ENCODE measurements at places on chromosomes 12 and 14.

GRCh38 chr12:108238474-108238873 is 100.6 kb downstream of the CMKLR1 start:
- DNase-seq: no peak

DNA sequence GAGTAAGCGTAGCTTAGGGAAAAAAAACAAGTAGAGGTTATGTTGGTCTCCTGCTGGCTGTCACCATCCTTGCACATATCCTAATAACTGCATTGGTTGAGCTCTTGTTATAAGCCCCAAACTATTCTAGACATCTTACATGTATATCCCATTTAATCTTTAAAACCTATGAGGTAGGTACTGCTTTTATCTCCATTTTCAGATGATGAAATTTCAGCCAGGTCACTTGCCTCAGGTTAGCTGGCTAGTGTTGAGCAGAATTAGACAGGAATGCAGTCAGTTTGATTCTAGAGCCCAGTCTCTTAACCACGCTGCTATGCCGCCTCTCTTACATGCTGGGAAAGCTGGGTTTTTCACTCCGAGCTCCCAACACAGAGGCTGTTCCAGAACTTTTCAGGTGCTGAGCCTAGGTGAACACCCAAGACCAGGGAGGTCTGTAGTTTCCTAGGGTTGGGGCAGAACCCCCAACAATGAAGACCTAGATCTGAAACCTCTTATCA is 269.9 kb upstream of the RGS6 start:
- no peak for DNase-seq

DNA sequence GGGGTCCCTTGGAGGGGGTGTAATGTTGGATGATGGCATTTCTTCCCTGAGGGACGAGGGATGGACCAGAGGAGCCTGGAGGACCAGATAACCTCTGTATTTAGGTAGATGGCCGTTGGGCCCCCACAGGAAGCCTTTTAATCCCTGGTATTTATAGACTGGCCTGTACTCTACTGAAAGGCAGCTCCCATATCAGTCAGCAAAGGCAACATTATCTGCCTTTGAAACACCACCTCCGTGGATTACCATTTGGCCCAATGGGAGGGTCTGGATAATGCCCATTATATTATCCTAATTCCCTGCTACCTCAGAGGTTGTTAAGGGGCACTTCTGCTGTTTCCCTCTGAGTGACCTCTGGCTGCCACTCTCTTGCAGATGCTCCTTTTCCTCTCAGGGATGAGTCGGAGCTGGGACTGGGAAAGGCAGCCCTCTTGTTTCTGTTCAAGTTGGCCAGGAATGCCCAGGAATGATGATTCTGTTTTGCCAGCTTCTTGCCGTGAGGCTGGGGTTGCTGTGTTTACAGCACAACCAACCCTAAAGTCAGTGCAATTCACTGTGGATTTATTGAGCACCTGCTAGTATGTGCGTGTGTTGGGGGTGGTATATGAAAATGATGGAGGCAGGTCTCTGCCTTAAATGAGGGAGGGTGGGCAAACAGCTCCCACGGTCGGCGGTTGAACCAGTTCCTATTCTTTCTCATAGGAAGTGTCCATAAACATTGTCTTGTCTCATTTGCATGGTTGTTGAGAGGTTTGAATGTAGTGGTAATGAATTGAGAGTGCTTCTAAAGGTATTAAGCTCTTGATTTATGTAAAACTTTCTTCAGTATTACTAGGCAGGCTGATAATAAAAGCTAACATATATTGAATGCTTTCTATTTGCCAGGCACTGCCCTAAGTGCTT is 18.1 kb downstream of the SUSD6 start:
- no peak for DNase-seq

DNA sequence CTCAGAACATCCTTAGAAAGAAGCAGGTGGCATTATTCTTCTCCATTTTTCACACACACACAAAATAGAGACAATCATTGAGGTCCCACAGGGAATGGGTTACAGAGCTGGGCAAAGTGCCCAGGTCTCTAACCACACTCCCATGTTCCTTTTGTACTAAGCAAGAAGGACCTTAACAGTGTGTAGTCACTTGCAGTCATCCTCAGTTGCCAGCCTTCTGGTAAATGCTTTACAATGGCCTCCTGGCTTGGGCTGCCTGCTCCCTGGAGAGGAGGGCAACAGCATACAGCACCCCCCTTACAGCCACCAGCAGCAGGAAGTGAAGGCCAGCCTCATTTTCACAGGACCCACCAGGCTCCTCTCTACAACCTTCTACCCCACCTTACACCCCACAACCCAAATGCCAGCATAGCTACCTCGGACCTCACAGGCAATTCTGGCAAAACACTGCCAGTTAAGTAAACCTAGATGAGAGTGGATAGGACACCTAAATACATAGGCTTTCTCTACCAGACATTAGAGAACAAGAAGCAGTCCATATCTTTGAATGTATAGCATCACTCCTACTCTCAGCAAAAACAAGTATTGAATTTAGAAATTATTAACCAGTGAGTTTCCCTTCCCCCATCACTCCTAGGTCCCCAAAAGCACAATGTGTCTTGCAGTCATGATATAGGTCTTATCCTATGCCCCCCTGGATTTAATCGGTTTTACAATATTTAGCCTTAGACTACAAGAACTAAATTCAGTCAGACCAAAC is 88.1 kb downstream of the PPP2R5E start:
- DNase-seq: no peak

DNA sequence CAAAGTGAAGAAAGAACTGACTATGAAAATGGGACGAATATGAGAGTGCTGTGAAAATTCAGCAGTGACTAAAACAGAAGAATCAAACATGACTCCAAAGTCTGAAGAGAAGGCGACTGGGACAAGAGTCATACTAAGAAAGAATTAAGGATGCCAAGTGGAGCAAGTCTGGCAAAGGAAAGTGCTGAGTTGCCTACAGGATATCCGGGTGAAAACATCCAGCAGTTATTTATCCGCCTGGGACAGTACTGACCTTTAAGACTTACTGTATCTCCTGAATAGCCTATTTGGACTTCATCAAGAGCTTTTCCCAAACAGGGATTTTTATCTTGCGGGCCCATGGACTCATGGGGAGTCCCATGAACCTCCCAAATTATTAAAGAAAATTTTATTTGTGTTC is 41.1 kb downstream of the KICS2 start:
- no peak for DNase-seq

GRCh38 chr12:83641789-83642188 is 955.1 kb downstream of the TMTC2 start:
- DNase-seq: no peak

GRCh38 chr14:81453166-81453766 is 53.1 kb upstream of the STON2 start:
- DNase-seq: peak; percentile 23

GRCh38 chr12:117360222-117360550 is 1.2 kb downstream of the NOS1 start:
- no peak for DNase-seq

DNA sequence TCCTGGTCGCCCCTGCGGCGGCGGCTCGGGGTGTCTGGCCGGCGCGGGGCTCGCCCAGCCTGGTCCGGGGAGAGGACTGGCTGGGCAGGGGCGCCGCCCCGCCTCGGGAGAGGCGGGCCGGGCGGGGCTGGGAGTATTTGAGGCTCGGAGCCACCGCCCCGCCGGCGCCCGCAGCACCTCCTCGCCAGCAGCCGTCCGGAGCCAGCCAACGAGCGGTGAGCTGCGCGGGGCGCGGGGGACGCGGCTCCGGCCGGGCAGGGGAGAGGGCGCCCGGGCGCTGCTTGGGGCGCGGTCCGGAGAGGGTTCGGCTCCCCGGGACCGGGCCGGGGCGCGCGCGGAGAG is at the start of gene LGALS3:
Gene LGALS3, plus strand, starts transcription at position 167 of the 342 bp plus-strand sequence. CDS start 8,122 bp downstream, outside the sequence.
- no peak for DNase-seq

DNA sequence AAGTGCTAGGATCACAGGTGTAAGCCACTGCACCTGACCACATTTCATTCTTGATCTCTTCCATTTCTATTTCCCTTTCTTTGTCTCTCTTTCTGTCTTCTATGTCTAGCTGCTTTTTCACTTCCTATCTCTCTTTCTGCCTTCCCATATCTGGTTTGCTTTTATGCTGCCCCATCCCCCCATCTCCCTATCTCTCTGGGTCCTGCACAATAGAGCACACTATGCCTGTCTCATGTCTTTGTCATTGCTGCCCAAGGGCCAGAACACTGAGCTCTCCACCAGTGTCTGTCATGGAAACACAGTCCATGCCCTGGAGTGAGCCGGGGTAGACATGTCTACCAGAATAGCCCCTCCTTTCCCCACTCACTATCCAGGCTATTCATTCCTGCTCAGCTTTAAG is 12.3 kb upstream of the RARG start:
- DNase-seq: no peak

DNA sequence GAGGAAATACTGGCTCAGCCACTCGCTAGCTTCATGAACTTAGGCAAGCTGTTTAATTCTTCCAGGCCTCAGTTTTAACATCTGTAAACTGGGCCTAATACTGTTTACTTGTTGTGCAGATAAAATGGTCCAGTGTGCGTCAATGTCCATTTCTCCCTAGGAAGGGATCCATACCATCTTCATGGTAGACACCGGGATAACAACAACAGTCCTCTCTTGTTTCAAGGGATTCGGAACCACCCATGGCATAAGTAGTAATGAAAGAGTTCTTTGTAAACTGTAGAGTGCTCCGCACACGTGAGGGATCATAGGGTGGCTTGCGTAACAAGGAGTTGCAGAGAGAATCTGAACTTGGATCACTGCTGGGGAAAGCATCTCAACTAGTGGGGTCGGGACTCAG is 17.3 kb upstream of the CHGA start:
- DNase-seq: no peak

GRCh38 chr12:120261951-120262851 is 3.3 kb downstream of the PXN start:
- DNase-seq: no peak

DNA sequence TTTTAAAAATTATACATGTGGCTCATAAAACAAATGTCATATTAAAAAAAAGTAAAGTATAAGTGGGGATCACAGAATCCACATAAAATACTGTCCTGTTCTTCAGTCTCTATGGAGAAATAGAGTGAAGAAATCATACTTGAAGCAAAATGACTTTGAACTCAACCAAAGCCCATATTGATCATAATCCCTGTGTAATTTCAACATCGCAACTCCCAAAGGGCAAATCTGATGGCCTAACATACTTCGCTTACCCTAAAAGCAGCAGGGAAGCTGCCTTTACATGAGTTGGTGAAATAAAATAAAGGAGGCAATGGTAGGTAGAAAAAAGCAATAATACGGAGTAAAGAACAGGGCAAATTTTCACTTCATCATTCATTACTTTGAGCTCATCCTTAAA is 101.8 kb downstream of the CEP128 start:
- DNase-seq: no peak

- no peak for DNase-seq
These were observed 123.3 kb downstream of the KICS2 start for GRCh38 chr12:64098709-64099354.

GRCh38 chr12:64172143-64172970 is 49.7 kb downstream of the KICS2 start:
- DNase-seq: no peak

DNA sequence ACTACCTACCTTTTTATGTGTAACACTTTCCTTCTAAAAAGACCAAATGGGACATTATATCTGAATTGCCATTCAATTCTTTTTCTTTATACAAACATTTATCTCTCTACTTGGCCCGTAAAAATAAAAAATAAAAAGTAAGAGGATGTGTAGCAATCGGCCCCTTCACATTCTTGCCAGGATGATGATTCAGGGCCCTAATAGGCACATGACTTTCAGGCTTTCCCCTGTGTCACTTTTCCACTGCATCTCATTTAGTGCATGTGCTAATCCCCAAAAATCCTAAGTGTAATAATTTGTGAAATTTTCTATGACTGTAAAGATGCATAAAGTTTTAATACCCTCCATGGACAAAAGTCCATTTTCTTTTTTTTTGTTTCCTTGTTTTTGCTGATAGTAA is 23.0 kb upstream of the ATP2B1 start:
- DNase-seq: no peak

- DNase-seq: no peak
These were observed 475.1 kb downstream of the DPF3 start for GRCh38 chr14:72418806-72419205.
